ENCODE measurements at places on chromosomes 7 and 10.

GRCh38 chr7:77226357-77226839 lies 26.8 kb upstream of the FGL2 start:
- DNase-seq = no peak

- no peak for DNase-seq
Observed at GRCh38 chr7:42763137-42763551, 148.7 kb downstream of the C7orf25 start.

DNA sequence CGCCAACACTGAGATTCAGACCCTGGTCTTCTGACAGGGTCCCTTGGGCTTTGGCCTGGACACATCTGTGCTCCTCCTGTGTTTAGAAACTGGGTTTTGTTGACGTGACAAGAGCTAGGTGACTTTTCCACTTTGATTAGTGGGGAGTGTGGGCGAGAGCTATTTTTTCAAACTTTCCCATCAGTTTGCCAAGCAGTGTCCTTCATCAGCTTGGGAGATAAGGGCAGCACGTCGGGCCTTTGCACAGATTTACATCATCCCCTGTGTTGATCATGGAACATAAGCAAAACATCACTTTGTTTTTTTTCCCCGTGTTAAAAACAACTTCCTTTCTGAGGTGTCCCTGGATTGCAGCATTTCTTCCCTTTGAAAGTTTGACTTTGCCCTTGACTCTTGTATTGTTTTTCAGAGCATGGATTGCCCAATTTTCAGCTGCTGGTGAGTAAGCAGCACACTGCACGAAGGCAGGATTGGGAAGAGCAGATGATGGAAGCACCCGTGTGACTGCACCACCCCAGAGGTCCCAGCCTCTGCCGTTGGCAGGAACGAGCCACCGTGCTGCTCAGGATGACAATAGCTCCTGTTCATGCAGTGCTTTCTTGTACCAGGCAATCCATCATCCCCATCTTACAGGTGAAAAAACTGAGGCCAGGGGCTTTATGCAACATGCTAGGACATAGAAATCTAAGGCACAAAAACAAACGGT lies 6.4 kb upstream of the IGFBP1 start:
- DNase-seq = peak; percentile 63

DNA sequence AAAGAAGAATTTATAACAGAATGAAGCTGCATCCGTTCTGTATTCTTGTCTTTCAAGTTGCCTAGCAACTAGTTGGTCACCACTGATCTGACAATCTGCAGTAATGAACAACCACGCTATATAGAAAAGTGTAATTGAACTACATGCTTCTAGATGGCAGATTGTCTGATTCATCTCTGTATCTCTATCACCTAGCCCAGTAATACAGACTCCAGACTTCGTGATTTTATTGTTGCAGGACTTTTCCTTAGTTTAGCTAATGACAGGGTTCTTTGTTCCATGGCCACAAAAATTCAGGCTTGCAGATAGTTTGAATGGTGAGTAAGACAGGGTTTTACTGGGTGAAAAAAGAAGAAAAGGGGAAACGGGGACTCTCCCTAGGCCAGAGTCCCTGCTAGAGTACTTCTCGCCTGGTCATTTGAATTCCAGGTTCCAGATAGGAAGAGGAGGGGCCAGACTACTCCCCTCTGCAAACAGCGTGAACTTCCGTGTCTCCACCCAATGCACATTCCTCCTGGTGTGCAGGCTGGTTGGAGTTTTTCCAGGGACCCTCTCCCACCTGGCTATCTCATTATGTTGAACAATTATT lies 45.9 kb downstream of the COL1A2 start:
- no peak for DNase-seq

- no peak for DNase-seq
Observed at GRCh38 chr7:136000288-136000913, 23.2 kb upstream of the MTPN start.

GRCh38 chr10:27660268-27660667 lies 85.4 kb downstream of the MKX start:
- no peak for DNase-seq

DNA sequence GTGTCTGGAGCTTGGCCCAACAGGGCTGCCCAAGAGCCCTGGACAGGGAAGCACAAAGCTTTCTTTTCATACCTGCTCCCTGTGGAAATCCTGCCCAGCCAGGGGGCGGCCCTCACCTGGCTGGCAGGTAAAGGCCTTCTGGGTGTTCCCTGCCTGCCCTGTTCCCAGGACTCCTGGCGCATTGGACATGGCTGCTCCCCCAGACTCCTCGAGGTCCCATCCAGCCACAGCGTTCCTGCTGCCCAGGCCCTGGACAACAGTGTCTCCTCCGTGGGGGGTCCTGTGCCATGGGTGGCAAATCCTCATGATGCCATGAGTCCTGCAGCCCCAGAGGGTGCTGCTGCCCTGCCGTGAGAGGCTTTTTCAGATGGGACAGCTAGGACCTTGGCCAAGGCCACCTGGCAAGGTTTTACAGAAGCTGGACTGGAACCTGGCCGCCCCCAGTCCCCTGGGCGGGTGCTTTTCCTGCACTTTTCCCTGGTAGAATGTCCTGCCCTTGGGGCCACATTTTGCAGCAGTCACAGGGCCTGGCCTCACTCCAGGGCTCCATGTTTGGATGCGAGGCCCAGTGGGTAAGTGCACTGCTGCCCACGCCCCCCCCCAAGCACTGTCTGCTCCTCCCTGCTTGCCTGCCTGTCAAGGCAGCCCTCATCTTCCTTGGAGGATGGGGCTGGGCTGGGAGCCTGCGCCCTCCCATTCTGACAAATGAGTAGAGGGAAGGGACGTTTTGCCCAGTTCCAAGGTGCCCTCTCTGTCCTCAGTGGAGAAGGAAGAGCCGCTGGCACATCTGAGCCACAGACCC lies 60.7 kb downstream of the LHPP start:
- DNase-seq = no peak

- DNase-seq = no peak
Observed at GRCh38 chr7:85172530-85172941, 14.3 kb downstream of the SEMA3D start.

GRCh38 chr7:148114804-148115203 lies 475.8 kb upstream of the C7orf33 start:
- no peak for DNase-seq

DNA sequence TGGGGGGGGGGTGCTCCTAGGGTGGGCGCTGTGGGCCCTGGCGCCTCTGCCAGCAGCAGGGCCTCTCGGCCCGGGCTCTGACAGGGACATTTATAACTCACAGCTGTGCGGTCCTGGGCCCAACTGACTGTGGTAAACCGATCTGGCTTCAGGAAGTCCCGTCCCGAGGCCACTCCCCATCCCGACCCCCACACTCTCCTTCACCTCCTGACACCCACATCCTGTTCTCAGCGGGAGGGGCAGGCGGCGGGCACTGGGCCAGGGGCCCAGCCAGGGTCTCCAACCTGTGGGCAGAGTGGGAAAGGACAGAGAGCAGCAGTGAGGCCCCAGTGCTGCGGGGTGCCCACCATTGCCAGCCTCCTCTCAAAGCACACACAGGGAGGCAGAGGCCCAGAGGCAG lies 69.1 kb downstream of the ZMIZ1 start:
- DNase-seq = no peak

- DNase-seq = no peak
Observed at GRCh38 chr10:119116326-119116951, 12.5 kb downstream of the DENND10 start.

- no peak for DNase-seq
Observed at GRCh38 chr7:21028599-21028998, 241.9 kb upstream of the SP8 start.

GRCh38 chr7:140857048-140857447 lies 67.7 kb downstream of the BRAF start:
- no peak for DNase-seq

- DNase-seq = no peak
Observed at GRCh38 chr10:124245191-124245590, 151.8 kb upstream of the CHST15 start.

GRCh38 chr10:99374526-99374925 lies 45.4 kb downstream of the CNNM1 start:
- no peak for DNase-seq

DNA sequence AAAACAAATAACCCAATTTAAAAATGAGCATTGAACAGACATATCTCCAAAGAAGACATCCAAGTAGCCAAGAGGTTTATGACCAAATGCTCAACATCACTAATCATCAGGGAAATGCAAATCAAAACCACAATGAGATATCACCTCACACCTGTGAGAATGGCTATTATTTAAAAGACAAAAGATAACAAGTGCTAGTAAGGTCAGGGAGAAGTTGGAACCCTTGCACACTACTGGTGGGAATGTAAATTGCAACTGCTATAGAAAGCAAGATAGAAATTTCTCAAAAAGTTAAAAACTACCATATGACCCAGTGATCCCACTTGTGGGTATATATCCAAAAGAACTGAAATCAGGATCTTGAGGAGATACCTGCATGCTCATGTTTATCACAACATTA lies 49.5 kb downstream of the SGMS1 start:
- no peak for DNase-seq

GRCh38 chr10:66167816-66168215 lies 758.0 kb upstream of the LRRTM3 start:
- DNase-seq = no peak

GRCh38 chr10:24449321-24449740 lies 240.4 kb downstream of the KIAA1217 start:
- no peak for DNase-seq

GRCh38 chr10:42975005-42975493 lies 101.8 kb upstream of the RET start:
- no peak for DNase-seq

DNA sequence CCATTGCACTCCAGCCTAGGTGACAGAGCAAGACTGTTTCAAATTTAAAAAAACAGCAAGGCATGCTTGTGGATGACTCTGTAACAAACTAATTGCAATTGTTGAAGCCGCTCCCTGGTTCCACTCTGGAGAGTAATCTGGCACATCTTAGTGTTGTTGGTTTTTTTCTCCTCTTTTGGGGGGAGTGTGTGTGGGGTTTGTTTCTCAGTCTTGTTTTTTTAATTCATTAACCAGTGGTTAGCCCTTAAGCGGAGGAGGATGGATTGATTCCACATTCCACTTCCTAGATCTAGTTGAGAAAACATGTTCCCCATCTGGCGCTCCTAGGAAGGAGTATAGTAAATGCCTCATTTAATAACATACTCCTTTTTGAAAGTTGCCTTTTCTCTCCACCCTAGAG lies 8.6 kb upstream of the ZNF713 start:
- DNase-seq = no peak

DNA sequence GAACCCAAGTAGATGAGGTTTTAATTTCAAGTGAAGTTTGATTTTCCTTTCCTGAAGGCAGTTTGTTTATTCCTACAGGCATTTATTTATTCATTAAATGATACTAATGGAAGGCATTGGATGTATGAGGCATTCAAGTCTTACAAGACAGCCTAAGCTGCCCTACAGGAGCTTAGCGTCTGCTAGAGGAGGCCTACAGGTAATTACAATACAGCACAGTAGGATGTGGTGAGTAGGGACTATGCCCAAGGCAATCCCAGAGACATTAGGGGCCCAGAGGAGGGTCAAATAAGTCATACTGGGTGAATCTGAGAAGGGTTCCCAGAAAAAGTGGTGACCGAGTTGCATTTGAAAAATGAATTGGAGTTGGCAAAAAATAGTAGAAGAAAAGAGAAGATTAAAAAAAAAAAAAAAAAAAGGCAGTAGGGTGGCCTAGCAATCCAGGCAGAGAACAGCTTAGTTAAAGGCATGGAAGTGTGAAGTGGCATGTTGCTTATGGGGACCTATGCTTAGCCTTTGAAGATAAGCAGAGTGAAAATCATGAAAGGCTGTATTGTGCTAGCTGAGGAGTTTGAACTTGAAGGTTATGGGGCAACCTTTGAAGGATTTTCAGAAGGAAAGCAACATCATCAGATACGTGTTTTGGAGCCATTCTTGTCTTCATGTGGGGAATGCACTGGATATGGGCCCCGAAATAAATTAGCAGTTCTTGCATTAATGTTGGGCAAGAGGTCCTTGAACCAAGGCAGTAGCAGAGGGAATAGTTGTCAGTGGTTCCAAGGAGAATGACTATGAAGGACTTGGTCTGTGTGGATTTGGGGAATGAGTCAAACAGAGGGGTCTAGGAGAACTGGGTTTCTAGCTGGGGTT lies 65.5 kb downstream of the SNX10 start:
- no peak for DNase-seq

GRCh38 chr10:80413271-80413996 lies 5.1 kb downstream of the PRXL2A start:
- DNase-seq = no peak

DNA sequence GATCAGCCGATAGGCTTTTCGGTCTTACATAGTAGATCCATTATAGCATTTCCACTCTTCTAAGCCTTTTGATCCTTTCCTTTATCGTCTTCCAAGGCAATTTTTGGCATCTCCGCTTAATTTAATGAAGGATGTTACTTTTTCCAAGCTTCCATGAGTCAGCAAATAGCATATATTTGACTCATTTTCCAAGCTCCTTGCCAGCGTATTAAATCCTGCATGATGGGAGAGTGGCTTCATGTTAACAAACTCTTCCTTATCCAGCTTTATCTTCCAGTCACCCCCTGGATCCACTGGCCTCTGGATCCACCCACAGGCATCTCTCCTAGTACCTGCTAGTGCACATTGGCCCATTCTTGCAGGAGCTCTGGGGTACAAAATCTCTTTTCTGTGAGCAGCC lies 13.0 kb downstream of the OR9A2 start:
- no peak for DNase-seq

DNA sequence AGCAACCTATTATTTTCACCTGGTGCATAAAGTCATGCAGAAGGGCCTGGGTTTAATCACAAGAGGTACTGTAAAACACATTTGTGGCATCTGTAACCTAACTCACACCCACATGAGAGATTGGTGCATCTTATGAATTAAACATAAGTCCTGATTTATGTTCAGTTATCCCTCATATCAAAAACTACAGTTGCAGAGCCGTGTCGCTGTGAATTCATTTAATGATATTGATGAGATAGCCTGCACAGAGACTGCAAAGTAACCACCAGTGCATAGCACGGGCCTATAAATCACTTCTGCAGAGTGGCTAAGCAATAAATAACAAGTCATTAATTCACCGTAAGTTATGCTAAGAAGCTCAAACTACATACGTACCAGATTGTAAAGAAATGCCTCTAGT lies 178.2 kb downstream of the RELN start:
- no peak for DNase-seq

GRCh38 chr10:28719789-28720436 lies 42.6 kb downstream of the BAMBI start:
- DNase-seq = peak; percentile 26

DNA sequence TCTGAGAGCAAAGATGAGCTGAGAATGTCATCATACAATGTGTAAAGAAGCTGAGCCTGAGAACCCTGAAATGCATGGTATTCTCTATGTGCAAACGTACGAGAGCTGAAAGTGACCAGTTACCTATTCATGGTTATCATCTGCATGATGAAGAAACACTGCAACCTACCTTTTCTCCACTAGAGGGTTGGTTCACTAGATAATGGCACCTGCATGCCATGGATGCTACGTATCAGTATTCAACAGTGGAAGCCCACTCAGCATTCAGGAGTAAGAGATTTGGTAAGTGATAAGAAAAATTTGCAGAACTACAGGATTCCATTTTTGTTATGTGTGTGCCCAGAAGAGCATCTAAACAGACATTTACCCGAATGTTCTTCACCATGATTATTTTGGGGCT lies 145.4 kb downstream of the PTPRN2 start:
- no peak for DNase-seq

- no peak for DNase-seq
Observed at GRCh38 chr7:20783700-20784387, 2.8 kb downstream of the SP8 start.
